ENCODE measurements at places on chromosomes 12 and 14.

DNA sequence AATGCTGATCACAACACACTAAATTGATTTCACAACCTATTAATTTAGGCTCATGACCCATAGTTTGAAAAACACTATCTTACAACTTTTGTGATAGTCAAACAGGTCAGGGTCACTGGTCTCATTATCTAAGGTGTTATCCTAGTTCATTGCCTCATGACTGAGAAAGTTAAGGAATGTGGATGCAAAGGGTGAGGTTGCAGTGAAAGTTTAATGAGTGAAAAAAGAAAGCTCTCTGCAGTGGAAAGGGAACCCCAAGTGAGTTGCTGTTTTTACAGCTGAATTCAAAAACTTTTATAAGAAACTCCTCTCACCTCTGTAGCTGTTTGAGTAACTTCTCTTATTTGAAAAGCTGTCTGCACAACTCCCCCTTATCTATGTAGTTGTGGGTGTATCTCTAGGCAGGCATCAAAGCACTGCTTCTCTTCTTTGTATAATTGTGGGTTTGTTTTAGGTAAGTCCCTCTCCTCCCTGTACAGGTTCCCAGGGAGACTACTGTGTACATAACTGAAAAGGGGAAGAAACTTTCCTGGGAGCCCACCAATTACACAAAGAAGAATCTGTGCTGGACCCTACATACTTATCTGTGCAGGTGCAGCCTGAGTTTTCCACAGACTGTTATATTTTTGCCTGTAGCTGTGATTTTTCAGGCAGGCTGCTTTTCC is 18.9 kb downstream of the DNAL1 start:
- no peak for DNase-seq

DNA sequence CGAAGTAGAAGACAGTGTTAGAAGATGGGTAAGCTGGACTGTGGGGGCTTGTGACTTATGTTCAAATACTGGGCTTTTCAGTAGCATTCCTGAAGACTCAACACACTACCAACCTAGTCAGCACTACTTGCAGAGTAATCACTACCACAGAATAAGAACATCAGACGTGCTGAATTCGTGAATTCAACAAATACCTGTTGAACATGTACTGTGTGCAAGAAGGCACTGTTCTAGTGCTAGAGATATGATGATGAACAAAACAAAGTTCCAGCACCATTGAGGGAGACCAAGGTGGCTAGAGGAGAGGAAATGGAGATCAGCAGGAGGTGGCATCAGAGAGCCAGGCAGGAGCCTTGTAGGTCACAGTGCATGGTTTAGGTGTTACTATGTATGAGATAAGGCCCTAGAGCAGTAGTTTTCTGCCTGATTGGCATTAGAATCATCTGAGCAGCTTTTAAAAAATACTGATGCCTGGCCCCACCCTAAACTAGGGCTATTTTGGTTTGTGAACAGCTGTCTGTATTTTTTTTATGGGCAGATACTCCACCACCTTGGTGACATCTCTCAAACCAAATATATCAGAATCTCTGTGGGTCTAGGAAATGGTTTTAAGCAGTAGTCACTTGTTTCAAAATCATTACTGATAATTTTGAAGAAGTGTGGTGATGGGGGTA is 26.8 kb downstream of the FERMT2 start:
- DNase-seq, result no peak

DNA sequence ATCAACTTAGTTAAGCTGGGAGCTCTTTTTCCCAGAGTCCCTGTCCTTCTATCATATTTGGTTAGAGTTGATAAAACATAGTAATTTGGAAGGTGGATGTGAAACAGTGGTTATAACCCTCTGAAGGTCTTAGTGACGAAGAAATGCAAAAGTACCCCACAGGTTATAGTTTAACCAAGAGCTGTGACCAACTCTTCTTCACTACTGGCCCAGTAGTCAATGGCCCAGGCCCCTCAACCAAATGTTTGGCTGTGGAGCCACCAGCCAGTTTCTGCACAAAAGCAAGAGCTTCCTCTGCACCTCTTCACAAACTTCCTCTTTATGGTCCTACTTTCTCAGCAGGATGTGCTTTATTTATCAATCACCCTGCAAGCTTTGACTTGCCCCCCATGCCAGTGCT is 132.6 kb downstream of the BMP4 start:
- DNase-seq, result no peak

DNA sequence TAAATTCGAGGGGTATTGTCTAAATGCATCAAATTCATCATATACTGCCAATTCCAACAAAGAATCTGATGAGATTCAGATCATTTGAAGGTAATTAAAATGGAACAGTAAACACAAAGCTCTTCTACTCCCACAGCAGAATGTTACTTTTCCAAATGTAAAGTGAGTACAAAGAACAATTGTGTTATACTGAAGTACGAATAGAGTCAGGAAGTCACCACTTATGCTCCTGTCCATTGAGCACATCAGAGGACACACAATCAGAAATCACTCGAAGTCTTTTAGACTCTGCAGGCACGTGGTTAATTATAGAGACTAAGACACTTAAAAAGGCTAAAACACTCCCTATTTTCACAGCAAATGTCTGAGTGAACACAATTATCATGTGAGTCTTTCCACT is 388.5 kb upstream of the MIS18BP1 start:
- no peak for DNase-seq

DNA sequence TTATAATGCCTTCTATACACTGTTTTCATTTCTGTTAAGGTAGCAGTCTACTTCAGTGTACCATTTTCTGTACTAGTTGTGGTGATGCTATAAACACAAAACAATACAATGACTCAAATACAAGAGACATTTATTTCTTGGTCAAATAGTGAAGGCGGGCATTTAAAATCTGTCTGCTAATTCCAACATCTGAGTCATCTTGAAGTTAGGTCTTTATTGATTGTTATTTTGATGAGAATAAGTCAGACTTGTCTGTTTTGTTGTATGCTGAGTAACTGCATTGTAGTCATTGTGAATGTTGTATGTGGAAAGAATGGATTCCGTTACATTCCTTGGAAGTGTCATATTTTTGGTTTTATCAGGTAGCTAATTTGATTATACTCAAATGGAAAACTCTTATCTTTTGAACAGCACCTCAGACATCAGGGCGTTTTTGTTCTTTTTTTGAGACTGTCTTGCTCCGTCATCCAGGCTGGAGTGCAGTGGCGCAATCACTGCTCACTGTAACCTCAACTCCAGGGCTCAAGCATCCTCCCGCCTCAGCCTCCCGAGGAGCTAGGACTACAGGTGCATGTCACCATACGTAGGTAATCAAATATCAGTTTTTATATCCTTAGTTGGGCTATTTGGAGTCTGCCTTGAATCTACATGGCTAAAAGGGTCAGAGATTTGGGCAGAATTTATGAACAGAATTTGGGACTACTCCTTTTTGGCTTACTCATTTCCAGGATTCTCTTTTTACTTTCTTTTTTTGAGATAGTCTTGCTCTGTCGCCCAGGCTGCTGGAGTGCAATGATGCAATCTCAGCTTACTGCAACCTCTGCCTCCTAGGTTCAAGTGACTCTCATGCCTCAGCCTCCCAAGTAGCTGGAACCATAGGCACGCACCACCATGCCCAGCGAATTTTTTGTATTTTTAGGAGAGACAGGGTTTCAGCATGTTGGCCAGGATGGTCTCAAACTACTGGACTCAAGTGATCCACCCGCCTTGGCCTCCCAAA is 56.8 kb downstream of the PAPLN start:
- no peak for DNase-seq

DNA sequence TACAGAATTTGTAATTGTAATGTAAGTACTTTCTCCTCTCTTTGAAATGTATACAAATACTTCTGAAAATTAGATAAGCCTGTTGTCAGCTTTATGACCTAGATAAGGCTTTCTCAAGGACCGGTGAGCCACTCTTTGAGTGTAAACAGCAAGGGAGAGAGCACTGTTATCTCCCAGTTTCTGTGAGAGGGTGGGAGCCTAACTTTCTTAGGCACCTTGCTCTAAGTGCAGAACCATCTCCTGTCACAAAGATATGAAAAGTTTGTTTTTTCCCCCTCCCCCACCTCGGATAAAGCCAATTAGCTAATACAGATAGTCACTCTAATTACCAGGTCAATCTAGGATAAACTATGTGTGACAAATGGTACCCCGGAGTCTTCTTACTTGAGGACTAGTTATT is 35.8 kb downstream of the CAPS2 start:
- no peak for DNase-seq

DNA sequence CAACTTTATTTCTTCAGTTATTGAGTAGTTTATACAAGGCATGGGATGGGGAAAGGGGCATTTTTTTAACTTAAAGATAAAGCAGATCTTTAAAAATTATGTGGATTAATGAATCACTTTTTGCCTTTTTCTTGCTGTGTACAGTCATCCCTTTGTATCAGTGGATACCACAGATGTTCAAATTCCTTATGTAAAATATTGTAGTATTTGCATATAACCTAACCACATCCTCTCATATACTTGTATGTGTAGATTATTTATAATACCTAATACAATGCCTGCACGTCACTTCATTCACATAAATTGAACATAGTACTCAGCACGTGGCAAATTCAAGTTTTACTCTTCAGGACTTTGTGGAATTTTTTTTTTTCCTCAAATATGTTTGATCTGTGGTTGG is 66.5 kb upstream of the MON2 start:
- no peak for DNase-seq

- DNase-seq, result no peak
Measured at GRCh38 chr12:109115404-109115757, 1.0 kb upstream of the ACACB start.

DNA sequence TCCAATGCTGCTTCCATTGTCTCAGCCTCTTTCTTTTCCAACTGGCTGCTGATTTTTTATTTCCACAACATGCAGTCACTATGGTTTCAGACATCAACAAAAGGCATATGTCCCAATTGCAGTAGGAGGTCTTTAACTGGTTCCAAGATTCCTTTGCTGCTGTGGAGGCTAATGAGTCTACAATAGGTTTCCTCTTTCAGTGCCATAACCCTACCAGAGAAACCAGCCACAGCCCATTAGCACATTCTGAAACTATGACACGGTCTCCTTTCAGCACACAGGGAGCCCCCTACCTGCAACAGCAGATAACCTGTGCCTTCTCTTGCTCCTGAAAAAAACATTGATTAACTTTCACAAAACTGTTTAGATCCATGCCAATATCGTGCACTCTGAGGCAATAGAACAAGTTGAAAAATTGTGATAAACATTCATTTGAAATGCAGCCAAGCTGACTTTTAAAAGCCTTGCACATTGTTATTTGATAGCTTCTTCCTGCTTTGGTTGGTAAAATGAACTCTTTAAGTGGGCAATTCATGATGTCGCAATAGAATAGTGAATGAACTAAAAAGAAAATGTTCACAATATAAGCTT is 32.4 kb downstream of the PLEKHG7 start:
- no peak for DNase-seq

- DNase-seq, result no peak
Measured at GRCh38 chr12:122167356-122167925, 6.6 kb downstream of the IL31 start.

DNA sequence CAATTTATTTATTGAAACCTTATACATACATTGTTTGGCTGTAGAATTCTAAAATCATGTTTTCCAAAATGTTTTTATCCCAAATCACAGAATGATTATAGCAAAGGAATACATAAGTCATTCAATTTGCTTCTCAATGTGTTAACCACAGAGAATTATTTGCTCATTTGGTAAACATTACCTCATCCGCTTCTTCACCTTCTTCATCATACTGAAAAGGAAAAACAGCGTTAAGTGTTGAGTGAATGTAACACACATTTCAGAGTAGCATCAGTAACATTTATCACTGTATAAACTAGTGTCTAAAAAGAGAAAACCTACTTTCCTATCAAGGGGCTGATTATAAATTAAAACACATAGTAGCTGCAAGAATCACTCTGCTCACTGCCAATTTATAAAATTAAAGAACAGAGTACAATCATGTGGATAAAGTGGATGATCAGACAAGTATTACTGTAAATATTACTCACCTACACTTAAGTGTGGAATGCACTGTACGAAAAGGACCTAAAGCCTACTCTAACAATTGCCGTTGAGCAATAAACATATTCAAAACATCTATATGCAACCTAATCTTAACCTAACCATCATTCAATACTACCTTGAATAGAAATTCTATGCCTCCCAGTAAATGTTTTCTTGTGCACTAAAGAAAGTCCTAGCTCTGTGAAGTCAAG is 18.1 kb upstream of the PHLDA1 start:
- no peak for DNase-seq

DNA sequence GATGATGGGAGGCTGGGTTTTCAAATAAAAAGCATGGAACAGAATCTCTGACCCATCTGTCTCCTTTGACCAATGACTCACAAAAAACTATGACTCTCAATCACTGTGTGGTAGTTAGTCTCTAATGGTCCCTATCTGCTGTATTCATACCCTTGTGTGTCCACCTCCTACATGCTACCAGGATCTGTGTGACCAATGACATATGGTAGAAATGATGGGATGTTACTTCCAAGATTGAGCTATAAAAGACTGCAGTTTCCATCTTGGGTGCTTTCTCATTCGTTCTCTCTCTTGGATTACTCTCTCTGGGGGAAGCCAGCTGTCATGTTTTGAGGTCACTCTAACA is 144.7 kb upstream of the BTG1 start:
- no peak for DNase-seq

DNA sequence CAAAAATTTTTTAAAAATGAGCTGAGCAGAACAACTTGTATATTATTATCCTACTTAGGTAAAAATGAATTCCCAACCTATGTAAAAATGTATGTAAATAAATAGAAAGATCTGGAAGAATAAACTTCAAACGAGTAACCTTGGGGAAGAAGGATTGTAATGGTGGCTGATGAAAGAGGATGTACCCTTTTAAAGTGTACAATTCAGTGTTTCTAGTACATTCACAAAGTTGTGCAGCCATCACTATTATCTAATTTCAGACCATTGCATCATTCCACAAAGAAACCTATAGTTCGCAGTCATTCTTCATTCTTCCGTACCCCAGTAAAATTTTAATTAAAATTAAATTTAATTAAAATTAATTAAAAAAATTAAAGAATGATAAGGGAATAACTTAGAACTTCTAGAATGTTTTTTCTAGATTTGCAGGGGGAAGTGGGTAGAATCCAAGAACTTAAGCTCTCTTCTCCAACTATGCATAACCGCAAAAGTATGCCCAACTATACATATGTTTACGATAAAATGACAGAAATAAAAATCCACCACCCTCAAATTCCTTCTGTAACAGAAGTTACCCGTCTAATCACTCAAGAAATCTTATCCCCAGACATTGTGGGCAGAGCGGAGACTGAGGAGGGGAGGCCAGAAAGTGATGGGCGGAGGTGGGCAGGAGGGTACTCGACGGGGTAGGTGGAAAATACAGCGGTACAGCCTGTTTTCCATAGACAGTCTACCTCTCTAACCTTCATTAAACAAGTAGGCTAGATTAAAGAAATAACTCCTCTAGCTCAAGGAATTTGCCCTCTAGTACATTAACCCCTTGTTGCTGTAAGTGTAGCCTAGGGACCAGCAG is 921 bp downstream of the DEPDC4 start:
- DNase-seq, result no peak

- peak; percentile 17 for DNase-seq
Measured at GRCh38 chr14:39467889-39468524, 35.8 kb upstream of the FBXO33 start.

GRCh38 chr12:107310621-107311020 is 217.3 kb upstream of the CRY1 start:
- no peak for DNase-seq
